IMR-90 (cell line): ENCODE measurements at places on chromosomes 16 and 17. TPM values are rescaled to one million over a fixed set of nuclear protein-coding genes. Genes with fewer than 3 reads are reported as not detected.

The ADGRG3 gene
- total RNA-seq, result not detected in 2 replicates

DNA sequence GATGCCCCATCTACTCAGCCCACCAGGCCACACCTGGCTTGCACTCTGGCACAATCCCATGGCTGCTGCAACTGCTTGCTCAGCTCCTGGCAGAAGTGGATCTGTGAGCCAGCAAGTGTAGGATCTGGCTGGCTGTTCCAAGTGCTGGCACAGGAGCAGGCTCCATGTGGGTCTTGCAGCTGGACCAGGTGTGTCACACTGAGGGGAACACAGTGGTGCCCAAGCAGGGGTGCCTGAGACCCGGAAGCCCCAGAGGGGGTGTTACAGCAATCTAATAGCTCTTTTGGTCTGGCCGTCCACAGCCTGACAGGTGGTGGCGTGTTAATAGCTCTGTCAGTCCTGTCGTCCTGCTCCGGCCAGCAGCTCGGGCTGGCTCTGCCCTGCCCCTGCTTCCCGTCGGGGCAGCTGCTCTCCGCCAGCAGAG lies 19.6 kb upstream of the GOT2 start:
- DNase-seq, result no peak

DNA sequence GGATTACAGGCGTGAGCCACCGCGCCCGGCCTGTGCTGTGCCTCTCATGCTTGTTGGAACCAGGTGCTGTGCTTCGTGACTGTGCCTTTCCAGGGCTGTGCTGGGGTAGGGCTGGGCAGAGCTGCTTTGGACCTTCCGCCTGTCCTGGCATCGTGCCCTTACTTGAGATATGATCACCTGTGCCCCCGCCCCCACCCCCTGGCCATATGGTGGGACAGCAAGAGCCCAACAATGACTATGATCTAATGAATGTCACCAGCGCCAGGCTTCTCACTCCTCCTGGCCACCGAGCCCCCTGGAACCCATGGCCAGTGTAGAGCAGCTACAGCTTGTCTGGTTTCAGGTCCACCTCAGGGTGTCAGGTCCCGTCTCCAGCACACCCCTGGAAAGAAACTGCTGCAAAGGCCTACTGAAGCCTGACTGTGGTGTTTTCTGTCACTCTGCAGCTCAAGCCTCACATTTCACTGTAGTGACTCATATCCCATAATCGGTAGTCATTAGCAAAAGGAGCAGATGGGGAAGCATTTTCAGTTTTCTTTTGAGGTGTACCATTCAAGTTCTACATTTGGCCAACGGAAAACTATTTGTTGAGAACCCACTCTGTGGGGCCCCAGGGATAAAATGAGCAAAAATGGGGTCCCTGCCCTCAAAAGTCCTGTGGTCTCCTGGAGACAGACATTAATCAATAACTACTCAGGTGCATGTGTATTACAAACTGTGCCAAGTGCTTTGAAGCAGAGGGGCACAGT lies 22.1 kb downstream of the FCSK start:
- peak; percentile 83 for DNase-seq

The SHISA9 gene
- under 0.01 TPM in 2 replicates for total RNA-seq

- DNase-seq, result peak; percentile 4
Measured at GRCh38 chr16:63890081-63890480, 1231.8 kb downstream of the CDH11 start.

GRCh38 chr17:7460850-7461660 lies 16.2 kb downstream of the CHRNB1 start:
- DNase-seq, result no peak

DNA sequence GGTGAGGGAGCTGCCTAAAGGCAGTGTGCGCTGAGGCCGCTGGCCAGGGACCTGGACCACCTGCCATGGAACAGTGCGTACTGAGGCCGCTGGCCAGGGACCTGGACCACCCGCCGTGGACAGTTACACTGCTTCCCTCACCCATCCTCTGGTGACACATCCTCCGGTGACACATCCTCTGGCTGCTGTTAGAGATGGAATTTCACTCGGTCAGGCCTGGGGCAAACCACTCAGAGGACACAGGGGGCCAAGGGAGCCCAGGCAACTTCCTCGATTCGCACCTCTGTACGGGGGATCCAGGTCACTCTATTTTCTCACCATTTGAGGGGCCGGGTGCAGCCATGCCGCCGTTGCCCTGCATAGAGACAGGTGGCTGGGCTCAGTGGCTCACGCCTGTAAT lies 32.4 kb upstream of the RPTOR start:
- peak; percentile 79 for DNase-seq

GRCh38 chr16:22979038-22979437 lies 165.1 kb downstream of the HS3ST2 start:
- no peak for DNase-seq

- DNase-seq, result no peak
Measured at GRCh38 chr17:49848019-49848473, at the start of gene TAC4. TAC4 (minus strand) TSS chr17:49848069; CDS start chr17:49848017, 52 bp downstream.

DNA sequence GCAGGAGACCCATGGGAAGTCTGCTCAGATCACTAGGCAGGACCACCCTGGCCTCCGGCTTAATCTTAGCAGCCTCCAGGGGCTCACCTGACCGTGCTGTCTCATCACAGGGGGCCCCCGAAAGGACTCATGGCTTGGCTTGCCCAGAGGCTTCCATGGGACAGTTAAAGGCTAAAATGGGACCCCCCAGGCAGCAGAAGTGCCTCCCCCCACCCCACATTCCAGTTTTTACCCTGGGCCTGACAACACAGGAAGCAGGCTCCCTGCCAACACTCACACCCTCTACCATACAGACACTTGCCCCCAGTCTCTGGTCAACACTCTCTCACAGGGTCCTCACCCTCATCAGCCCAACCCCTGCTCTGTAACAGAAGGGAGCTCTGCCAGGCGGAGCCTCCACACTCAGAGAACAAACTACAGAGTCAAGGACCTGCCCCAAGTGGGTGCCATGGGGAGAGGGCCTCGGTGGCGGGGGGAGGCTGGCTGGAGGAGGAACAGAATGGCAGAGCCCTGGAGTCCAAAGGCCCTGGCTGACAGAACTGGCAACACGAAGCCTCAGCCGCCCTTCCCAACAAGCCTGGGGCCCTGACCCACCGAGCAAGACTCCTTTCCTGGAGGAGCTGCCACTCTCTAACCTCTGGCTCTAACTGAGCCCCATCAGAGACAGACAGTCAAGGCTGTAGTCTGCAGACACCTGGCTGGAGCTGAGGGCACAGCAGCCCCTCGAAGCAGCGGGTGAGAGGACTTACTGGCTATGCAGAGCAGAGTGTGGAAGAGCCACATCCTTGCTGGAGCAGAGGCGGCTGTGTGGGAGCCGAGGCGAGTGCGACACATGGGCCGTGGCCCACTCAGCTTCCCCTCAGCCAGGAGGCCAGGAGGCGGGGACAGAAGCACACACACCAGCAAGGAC lies at the start of gene ITGAE:
Gene ITGAE, minus strand, starts transcription at position 827 of the 910 bp plus-strand sequence. Its CDS starts 44 bp downstream, at position 783.
- no peak for DNase-seq

GRCh38 chr16:12240036-12240435 lies 263.5 kb downstream of the SNX29 start:
- DNase-seq, result peak; percentile 54

DNA sequence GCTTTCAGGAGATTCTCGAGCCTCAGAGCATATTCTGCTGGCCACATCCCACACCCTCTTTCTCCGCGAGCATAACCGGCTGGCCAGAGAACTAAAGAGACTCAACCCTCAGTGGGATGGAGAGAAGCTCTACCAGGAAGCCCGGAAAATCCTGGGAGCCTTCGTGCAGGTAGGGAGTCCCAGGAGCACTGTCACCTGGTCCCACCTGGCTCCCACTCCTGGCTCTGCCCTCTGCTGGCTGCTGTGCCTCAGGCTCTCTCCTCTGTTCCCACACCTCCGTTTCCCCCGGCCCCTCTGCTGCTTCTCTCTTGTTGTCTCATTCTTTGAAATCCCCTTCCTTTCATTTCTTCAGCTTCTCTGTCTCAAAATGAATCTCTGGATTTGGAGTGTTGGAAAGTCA lies 16.4 kb downstream of the LPO start:
- DNase-seq, result no peak

DNA sequence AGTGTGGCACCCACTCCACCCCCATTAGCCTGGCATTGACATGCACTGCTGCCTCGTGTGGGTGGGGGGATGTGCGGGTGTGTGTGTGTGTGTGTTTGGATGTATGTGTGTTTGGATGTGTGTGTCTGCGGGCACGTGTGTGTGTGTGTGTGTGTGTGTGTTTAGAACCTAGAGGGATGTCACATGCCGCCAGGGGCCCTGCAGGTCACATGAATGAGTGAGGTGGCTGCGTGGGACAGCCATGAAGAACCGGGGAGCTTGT lies 9.0 kb downstream of the KATNB1 start:
- no peak for DNase-seq

DNA sequence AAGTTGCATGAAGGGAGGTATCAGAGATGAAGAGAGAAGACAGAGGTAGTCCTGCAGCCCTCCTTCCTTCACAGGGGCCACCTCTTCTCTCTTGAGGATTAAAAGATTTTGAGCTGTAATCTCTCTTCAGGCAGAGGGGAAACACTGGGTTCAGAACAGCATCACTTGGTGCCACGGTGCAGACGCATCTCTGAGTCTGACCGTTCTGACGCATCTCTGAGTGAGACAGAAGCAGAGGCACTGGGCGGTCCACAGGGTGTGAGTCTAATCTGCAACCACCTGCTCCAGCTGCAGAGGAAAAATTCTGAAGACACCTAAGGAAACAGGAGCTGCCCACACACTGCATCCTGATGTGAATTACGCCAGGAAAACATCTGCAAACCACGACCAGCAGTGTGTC lies 5.3 kb upstream of the KRT37 start:
- DNase-seq, result no peak
